Esophagus squamous epithelium (tissue), 5 donors: ENCODE measurements at places on chromosomes 7 and 10. TPM values are rescaled to one million over a fixed set of nuclear protein-coding genes. Genes with fewer than 3 reads are reported as not detected.

SEMA3A gene
- 0.67 TPM for total RNA-seq

GIMAP1 gene
- total RNA-seq, result 5.8 TPM

SGPL1 gene
- 34.2 TPM for total RNA-seq

- H3K27ac ChIP-seq, result no peak overlapping the region
- no peaks in the 10 kb centered on the region for H3K36me3 ChIP-seq
- no peaks in the 10 kb centered on the region for H3K4me1 ChIP-seq
- no peaks in the 10 kb centered on the region for H3K27me3 ChIP-seq
- no peak overlapping the region for H3K4me3 ChIP-seq
- no peak for DNase-seq
Measured at GRCh38 chr7:132544025-132544424, 32.2 kb downstream of the PLXNA4 start.

GRCh38 chr10:6200734-6201515 lies 1.8 kb upstream of the PFKFB3 start:
- peak overlapping the region; percentile 82 for H3K27ac ChIP-seq
- peaks cover 53% of the 10 kb centered on the region for H3K4me1 ChIP-seq
- DNase-seq, result no peak
- no peaks in the 10 kb centered on the region for H3K36me3 ChIP-seq
- no peaks in the 10 kb centered on the region for H3K27me3 ChIP-seq

DNA sequence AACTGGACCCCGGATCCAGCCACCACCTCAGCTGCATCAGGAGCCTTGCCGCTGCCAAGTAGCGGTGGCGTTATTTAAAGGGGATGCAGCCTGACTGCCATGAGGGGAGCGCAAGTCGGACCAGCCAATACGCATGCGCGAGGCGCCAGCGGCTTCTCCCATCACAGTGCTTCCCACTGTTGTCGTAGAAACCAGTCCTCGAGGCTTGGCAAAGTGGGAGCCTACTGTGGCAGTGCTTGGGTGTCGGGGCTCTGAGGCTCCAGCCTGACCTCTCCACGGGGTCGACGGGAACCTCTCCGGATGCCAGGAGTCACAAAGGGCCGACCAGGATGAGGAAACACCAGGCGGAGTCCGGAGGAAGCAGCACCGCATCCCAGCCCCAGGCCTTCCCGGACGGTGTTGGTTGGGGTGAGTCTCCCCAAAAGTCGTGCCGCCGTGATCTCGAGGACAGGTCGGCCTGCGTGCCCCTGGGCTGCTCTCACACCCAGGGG lies 369.6 kb downstream of the ZNF716 start:
- H3K4me3 ChIP-seq, result no peak overlapping the region
- H3K4me1 ChIP-seq, result no peaks in the 10 kb centered on the region
- no peak overlapping the region for H3K27ac ChIP-seq
- no peak for DNase-seq
- no peaks in the 10 kb centered on the region for H3K27me3 ChIP-seq
- H3K36me3 ChIP-seq, result no peaks in the 10 kb centered on the region

DNA sequence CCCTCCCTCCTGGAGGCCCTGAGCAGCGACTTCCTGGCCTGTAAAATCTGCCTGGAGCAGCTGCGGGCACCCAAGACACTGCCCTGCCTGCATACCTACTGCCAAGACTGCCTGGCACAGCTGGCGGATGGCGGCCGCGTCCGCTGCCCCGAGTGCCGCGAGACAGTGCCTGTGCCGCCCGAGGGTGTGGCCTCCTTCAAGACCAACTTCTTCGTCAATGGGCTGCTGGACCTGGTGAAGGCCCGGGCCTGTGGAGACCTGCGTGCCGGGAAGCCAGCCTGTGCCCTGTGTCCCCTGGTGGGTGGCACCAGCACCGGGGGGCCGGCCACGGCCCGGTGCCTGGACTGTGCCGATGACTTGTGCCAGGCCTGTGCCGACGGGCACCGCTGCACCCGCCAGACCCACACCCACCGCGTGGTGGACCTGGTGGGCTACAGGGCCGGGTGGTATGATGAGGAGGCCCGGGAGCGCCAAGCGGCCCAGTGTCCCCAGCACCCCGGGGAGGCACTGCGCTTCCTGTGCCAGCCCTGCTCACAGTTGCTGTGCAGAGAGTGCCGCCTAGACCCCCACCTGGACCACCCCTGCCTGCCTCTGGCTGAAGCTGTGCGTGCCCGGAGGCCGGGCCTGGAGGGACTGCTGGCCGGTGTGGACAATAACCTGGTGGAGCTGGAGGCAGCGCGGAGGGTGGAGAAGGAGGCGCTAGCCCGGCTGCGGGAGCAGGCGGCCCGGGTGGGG lies 2.2 kb downstream of the TRIM56 start:
- H3K27ac ChIP-seq, result peak overlapping the region; percentile 95
- no peaks in the 10 kb centered on the region for H3K27me3 ChIP-seq
- H3K4me3 ChIP-seq, result peak overlapping the region; percentile 12
- H3K4me1 ChIP-seq, result peaks cover 34% of the 10 kb centered on the region
- DNase-seq, result no peak

GRCh38 chr10:5515948-5516761 lies 8.6 kb upstream of the CALML3 start:
- H3K4me1 ChIP-seq, result peaks cover 3% of the 10 kb centered on the region
- no peak overlapping the region for H3K4me3 ChIP-seq
- no peak overlapping the region for H3K27ac ChIP-seq
- H3K27me3 ChIP-seq, result no peaks in the 10 kb centered on the region
- DNase-seq, result no peak

- H3K36me3 ChIP-seq, result no peaks in the 10 kb centered on the region
- no peaks in the 10 kb centered on the region for H3K4me1 ChIP-seq
- no peak for DNase-seq
- no peaks in the 10 kb centered on the region for H3K27me3 ChIP-seq
Measured at GRCh38 chr7:111198255-111198654, 107.3 kb downstream of the LRRN3 start.

- no peak for DNase-seq
- no peaks in the 10 kb centered on the region for H3K36me3 ChIP-seq
- H3K4me1 ChIP-seq, result no peaks in the 10 kb centered on the region
- H3K27ac ChIP-seq, result no peak overlapping the region
Measured at GRCh38 chr10:15378569-15378968, 7.5 kb upstream of the FAM171A1 start.

- no peaks in the 10 kb centered on the region for H3K36me3 ChIP-seq
- no peak overlapping the region for H3K4me3 ChIP-seq
- peaks cover 21% of the 10 kb centered on the region for H3K4me1 ChIP-seq
- no peaks in the 10 kb centered on the region for H3K27me3 ChIP-seq
Measured at GRCh38 chr7:155798673-155799439, 13.4 kb downstream of the SHH start.
